ENCODE measurements at places on chromosomes 4 and X.

GRCh38 chr4:26819026-26819425 is 41.6 kb upstream of the STIM2 start:
- no peak for DNase-seq

DNA sequence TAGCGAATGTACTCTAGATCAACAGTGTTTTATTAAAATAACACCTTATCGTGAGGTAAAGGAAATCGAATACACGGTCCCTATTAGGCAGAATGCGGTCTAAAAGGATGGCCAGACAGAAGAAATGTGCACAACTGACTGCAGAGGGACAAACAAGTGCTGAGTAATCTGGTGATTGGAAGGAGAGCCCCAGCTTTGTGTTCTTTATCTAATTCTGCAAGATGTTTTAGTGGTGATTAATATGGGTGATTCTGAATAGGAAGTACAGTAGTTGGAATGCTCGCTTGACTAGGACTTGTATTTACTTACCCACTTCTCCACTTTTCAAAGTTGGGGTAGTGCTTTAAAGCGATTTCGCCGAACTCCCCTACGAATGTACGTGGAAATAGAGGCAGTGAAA is 1.2 kb downstream of the WDR44 start:
- DNase-seq: peak; percentile 81

GRCh38 chrX:112888916-112889315 is 48.3 kb upstream of the AMOT start:
- no peak for DNase-seq

DNA sequence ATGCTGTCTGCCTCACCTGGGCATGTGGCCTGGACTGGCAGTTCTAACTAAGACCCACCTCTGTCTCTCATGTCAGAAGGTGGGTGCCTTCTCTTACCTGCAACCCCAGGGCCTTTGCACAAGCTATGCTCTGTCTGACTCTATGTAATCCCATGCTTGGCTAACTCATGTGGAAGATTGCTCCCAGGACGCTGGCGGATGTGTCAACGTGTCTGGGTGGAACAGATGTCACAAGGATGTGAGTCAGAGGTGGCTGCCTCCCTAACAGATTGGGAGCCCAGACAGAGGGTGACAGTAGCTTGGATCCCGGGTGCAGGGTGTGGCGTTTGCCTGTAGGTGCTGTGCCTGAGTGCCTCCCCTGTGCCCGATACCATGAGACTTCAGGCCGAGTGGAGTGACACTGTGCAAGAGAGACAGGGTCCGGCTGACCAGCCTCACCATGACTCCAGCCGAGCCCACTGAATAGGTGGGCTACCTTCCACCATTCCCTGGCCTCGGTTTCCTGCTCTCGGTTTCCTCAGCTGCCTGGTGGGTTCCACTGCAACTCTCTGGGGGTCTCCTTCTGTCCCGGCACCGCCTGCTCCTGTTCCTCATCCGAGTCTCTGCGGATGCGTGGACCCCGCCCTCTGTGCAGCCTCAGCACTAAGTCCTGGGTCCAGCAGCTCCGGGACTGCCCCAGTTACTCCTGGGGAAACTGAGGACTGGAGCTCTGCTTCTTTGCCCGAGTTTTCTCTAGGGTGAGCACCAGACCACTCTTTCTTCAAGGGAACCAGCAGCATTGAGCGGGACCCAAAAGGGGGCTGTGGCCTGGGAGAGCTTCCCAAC is 11.0 kb downstream of the SH3BP2 start:
- DNase-seq: peak; percentile 39

DNA sequence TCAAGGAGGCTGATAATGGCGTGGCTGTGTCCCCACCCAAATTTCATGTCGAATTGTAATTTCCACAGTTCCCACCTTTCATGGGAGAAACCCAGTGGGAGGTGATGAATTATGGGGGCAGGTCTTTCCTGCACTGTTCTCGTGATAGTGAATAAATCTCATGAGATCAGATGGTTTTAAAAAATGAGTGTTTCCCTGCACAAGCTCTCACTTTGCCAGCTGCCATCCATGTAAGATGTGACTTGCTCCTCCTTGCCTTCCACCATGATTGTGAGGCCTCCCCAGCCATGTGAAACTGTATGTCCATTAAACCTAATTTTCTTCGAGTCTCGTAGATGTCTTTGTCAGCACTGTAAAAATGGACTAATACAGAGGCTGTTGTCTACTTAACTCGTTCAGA is 488.3 kb downstream of the SPRY1 start:
- DNase-seq: no peak

- DNase-seq: no peak
Measured at GRCh38 chr4:30620711-30621110, 99.5 kb upstream of the PCDH7 start.

GRCh38 chr4:74623041-74623440 is 171.3 kb downstream of the BTC start:
- DNase-seq: peak; percentile 54

DNA sequence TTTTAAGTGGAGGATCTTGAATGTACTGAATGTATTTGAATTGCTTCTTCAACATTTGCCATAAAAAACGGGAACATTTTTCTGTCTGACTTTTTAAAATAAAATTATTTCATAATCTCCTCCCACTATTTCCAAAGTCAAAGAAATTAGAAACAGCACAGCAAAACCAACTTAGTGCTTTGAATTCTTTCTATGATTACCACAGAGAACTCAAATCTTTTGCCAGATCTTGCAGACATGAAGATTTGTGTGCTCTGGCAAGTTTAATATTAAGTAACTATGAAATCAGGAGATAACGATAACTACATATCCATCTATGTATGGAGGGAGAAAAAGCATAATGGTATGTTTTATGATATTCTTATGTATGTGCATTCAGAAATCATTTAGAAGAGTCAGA is 982.2 kb downstream of the PCDH7 start:
- no peak for DNase-seq

GRCh38 chr4:55765070-55765469 is 54.5 kb upstream of the EXOC1L start:
- no peak for DNase-seq

- DNase-seq: peak; percentile 7
Measured at GRCh38 chr4:141711211-141711610, 74.8 kb downstream of the IL15 start.

DNA sequence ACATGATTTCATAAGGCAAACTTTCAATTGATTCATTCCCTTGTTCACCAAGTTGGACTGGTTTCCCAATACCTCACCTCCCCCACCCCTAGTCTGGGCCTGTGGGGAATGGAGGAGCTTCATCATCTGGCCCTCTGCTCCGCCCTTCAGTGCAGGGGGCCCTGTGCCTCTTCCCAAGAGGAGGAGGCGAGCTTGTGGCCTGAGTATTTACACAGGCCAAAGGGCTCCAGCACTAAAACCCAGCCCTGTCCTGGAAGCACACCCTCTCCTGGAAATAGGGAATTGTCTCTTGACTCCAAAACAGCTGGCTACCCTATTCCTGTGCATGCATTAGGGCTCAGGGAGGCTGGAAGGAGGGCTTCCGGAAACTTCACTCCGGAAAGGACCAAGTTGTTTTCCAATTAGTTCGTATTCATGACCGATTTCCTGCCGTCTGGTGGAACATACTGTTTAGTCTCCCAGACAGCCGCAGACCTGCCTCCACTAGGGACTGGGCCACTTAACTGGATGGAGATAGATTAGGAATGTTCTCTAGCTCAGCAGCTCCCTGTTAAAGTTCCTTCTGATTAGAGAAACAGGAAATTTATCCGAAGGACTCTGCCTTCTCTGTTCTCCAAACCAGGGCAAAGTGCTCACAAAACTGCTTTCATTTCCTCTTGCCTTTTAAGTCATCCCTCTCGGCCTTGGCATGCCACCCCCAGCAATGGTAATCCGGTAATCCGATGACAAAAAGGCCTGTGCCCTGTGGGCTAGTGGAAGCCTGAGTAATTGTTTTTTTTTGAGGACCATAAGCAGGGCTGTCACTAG is 5.8 kb downstream of the SRPX2 start:
- peak; percentile 77 for DNase-seq

DNA sequence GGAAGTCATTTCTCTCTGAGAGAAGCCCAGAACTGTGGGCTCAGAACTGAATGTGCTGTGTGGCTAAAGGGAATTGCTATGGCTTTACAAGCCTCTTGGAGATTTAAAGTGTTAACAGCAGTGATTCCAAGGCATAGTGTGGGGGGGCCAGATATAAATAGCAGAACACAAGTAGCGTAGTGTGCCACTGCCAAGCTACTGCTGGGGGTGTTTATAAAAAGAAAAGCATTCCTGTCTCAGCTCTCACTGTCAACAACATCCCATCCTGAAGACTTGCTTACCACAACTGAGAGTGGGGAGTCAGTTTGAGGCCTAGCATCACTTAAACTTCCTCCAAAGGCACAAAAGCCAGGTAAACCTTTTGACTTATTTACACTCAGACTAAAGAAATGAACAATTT is at the start of gene ART3:
Gene ART3 (plus strand): TSS at position 242 of the 400 bp plus-strand sequence. CDS start 1,181 bp downstream, outside the sequence.
- DNase-seq: no peak

DNA sequence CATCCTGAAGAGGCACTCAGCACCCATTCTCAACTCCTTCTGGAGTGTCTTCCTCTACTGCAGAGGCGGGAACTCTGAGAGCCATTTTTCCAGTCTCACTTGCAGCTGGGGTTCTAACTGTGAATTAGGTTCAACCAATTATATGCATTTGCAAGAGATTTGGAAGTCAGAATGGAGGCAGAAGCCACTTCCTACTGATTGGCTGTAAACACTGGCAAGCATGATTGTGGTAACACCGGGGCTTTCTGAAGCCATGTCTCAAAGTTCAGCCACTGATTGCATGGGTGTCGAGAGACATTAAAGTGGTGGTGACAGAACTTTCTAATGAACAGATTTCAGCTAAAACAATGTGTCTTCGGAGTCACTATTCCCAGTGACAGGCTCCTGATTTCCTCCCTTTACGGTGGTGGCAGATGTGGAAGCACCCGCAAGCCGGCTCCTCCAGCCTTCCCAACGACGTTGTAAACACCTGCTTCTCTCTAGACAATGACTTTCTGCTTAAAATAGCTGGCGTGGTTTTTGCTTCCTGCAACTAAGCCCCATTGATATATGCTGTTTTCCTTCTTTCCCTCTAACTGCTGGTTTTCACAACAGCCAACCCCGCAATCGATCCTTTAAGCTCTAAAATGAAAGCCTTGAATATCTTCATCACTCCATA is 92.0 kb downstream of the IRF2 start:
- no peak for DNase-seq

GRCh38 chr4:8762356-8762755 is 109.3 kb downstream of the HMX1 start:
- DNase-seq: no peak

GRCh38 chr4:40844261-40844660 is 94.5 kb downstream of the NSUN7 start:
- DNase-seq: no peak

DNA sequence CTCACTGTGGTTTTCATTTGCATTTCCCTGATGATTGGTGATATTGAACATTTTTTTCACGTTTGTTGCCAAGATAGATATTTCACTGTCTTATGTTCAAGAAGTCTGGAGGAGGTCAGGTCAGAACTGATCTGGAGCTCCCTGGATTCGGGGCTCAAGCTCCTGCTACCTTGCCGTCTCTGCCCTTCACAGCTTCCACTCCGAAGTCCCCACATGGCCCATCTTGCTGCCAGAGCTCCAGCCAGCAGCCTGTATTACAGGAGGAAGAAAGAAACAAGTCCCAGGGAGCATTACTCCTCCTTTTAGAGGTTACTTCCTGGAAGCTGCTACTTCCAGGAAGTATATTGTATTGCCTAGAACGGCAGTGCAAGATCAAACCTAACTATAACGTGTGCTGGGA is 17.9 kb upstream of the CDKN2AIP start:
- no peak for DNase-seq

- DNase-seq: no peak
Measured at GRCh38 chr4:42906341-42906740, 13.8 kb downstream of the GRXCR1 start.

DNA sequence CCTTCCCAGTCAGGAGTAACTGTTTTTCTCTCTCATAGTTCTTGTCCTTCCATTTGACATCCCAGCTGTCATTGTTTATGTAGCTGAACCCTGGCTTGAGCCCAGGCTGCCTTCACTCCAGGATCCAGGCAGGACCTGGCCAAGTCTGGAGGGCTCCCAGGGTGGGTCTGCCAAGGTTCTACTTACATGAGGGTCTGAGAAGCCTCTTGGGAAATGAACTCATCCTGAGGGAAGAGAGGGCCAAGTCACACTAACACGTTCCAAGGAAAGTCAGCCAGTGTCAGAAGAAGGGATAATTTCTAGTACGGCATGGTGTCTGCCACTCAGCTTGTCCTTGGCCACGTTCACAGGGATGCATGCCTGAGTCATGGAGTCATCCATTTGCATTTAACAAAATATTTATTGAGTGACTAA is 54.8 kb upstream of the SRD5A3 start:
- DNase-seq: no peak

DNA sequence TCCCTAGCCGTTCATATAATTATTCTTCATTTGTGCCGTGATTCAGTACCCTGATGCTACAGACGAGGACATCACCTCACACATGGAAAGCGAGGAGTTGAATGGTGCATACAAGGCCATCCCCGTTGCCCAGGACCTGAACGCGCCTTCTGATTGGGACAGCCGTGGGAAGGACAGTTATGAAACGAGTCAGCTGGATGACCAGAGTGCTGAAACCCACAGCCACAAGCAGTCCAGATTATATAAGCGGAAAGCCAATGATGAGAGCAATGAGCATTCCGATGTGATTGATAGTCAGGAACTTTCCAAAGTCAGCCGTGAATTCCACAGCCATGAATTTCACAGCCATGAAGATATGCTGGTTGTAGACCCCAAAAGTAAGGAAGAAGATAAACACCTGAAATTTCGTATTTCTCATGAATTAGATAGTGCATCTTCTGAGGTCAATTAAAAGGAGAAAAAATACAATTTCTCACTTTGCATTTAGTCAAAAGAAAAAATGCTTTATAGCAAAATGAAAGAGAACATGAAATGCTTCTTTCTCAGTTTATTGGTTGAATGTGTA is 7.0 kb downstream of the SPP1 start:
- no peak for DNase-seq

GRCh38 chr4:41267997-41268396 is 11.3 kb downstream of the UCHL1 start:
- DNase-seq: no peak
